CD8-positive, alpha-beta T cell (primary cell): ENCODE measurements at places on chromosomes 13 and 19.

DNA sequence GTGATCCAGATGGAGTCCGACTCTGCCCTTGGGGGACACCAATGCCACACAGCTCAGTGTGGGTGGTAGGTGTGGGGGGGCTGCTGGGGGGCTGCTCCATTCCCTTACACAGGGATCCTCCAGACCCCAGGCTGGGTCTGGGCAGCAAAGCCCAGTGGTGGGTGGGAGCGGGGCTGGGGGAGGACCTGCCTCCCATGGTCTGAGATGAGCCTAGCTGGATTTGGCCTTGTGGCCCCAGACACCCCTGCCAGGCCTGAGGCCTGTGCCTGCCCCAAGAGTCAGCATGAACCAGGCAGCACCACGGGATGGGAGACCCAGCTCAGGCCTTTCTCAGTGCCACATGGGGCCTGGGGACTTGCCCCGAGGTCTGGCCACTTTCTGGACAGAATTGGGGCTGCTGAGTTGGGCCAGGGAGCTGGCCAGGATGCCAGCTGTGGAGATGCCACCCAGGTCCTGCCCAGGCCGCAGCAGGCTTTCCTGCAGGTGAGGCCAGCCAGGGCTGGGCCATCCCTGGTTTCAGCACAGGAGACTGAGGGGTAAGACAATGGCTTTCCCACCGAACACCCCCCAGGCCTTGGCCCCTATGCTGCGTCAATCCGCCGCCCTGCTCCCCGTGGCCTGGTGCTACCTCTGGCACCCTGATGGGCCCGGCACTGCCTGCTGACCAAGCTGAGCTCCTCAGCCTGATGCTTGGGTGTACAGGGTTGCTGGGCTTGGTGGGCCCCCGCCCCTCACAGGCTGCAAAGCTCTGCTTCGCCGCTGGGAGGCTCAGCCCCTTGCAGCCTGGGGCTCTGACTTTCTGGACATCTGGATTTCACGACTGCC is 24.2 kb downstream of the CEBPG start:
- DNase-seq: no peak

GRCh38 chr19:2055931-2056836 is 5.1 kb upstream of the MKNK2 start:
- peak; percentile 37 for DNase-seq

- no peak for DNase-seq
Observed at GRCh38 chr13:44748439-44748838, 172.3 kb upstream of the TSC22D1 start.

DNA sequence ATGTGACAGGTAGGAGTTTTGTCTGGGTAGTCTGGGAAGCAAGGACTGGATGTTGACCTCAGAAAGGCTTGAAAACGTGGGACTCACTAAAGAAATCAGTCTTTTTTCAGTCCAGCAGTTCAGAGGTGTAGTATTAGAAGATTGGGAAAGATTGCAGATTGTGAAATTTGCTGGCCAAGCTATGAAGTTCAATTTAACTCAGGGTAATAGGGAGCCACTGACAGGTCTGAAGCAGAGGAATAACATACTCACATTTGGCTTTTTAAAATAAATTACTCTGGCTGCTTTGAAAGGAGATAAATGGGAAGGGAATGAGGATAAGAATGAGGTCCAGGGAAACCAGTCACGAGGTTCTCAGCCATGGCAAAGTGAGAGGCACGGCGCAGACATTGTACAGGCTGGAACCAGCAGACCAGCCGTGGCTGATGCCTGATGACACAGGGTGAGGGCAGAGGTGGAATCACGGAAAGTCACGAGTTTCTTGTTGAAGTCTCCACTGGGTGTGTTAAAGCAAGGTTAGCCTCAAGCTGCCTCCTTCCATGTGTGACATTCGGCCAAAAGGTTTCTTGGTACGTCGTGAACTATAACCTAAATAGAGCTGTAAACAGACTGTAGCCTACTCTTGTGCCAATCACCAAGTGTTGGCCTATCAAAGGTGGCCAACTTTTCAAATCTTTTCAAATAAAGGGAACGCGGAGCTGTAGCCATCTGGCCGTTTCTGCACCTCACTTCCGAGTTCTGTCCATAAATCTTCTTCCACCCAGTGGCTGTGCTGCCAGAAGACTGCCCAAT is 377.6 kb downstream of the IRS2 start:
- no peak for DNase-seq

GRCh38 chr13:111855191-111855590 is 211.8 kb upstream of the SOX1 start:
- no peak for DNase-seq

GRCh38 chr19:56356944-56357343 is 36.4 kb downstream of the ZNF582 start:
- DNase-seq: no peak

GRCh38 chr19:45100201-45100600 is 7.2 kb downstream of the PPP1R37 start:
- no peak for DNase-seq

DNA sequence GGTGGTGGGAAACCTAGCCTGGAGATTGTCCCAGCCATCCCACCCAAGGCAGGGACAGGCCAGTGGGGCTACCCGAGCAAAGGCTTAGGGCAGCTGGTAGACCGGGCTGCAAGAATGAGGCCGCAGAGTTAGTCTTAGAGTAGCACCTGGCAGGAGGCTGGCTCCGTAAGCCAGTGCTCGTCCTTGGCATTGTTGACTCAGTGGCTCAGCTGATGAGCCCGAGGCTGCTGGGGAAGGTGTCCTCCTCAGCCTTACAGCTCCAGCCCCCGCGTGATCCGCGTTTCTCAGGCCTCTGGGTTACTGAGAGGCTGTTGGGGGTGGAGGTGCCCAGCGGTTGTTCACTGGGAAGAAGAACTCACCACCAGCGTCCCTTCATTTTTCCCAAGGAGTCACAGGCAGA is 24.7 kb downstream of the PPP1R37 start:
- no peak for DNase-seq

DNA sequence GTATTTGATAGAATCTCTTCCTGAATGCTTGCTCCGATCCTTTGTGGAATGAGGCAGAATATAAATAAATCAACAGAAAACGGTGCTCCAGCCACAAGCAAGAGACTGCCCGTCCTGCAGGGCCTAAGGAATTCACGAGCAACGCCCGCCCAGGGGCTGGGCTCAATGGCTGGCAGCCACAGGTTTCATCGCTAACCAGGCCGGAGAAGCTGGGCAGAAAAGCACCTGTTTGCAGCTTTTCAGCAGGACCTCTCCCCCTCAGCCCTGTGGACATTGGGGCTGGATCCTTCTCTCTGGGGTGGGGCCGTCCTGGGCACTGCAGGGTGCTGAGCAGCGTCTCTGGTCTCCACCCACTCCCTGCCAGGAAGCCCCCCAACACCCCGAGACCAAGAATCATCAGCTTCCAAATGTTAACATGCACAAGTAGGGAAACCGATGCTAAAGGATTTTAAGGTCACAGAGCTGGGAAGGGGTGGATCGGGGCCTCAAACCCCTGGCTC is 102.5 kb downstream of the GADD45B start:
- no peak for DNase-seq

- no peak for DNase-seq
Observed at GRCh38 chr13:41075034-41075433, 13.7 kb downstream of the WBP4 start.

GRCh38 chr13:28650284-28650683 is 8.6 kb upstream of the POMP start:
- no peak for DNase-seq

DNA sequence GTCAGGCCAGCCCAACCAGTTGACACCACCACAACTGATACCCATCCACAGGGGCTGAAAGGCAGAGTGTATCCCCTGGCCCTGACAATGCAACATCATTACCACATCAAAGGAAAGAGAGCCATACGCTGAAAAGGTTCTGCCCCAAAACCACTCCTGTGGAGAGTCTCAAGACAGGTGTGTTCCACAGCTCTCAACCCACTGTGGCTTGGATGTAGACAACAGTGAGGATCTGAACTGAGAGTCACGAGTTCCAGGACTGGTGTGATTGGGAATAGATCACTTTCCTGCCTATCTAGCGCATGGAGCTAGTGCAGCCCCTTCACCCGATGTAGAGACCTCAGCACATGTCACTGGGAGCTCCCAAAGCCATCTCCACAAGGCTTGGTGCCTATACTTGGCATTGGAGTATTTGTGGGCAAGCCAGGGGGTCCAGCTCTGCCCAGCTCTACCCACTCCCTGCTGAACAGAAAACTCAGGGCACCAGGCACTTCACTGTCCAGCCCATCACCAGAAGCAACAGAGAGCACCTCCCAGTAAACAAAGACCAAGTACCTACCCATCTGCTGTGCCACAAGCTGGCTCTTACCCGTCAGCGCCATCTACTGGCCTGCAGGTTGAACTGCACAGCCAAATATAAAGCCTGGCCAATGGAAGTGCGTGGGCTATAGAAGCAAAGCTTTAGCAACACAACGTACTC is 579.5 kb downstream of the UQCRFS1 start:
- DNase-seq: no peak
